ENCODE measurements at places on chromosomes 3 and 15. TPM values are rescaled to one million over a fixed set of nuclear protein-coding genes. Genes with fewer than 3 reads are reported as not detected.

Gene ISLR2
- 1.0 TPM for total RNA-seq

Gene DUT
- total RNA-seq = 207 TPM

DNA sequence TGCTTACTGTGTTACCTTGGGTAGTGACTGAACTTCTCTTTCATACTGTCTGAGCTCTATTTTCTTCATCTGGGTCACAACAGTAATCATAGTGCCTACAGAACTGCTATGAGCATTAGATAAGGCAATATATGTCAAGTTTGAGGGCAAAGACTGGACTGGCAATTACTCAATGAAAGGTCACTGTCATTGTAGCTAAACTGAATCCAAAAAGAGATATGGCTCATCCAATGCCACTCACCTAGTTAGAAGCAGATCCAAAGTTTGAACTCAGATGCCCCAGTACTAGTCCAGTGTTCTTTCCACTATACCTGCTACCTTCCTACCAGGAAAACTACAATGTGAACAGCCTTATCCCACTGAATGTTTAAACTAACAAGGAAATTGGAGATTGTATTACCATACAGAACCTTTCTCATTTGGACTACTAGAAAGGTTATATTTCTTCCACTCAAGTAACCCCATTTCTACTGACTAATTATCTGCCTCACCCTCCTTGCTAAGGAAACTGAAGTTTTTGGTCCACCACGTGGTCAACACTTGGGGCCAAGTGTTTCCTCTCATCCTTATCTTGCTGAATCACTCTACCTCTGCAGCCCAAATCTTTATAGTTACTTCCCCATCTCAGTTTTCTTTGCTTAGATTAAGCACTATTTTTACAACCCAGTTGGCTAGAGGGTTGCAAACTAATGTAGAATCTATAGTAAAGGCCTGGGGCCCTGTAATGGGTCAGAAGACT, 202.3 kb upstream of the LPP start:
- DNase-seq = no peak

GRCh38 chr15:89876396-89877082, 17.3 kb downstream of the AP3S2 start:
- DNase-seq = no peak

Gene RPP14
- total RNA-seq = 11.6 TPM

DNA sequence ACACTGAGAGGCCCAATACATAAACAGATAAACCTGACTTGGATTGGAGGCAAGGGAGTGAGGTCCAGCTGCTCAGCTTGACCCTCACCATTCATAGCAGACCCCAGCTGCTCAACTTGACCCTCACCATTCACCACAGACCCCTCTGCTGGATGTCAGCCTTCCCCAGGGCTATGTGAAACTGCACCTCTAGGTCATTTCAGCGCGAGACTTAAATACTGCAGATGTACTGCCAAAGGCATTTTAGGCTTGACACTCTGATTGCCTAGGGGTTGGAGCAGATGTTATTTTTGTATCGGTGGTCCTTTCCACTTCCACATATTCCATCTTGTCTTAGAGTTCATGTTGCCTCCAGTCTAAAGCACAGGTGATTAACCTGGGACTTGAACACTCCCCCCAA, 41.5 kb upstream of the FAM98B start:
- DNase-seq = no peak

GRCh38 chr3:72436863-72437592, 411.2 kb downstream of the SHQ1 start:
- no peak for DNase-seq

Gene ACP3
- 10.3 TPM for total RNA-seq

DNA sequence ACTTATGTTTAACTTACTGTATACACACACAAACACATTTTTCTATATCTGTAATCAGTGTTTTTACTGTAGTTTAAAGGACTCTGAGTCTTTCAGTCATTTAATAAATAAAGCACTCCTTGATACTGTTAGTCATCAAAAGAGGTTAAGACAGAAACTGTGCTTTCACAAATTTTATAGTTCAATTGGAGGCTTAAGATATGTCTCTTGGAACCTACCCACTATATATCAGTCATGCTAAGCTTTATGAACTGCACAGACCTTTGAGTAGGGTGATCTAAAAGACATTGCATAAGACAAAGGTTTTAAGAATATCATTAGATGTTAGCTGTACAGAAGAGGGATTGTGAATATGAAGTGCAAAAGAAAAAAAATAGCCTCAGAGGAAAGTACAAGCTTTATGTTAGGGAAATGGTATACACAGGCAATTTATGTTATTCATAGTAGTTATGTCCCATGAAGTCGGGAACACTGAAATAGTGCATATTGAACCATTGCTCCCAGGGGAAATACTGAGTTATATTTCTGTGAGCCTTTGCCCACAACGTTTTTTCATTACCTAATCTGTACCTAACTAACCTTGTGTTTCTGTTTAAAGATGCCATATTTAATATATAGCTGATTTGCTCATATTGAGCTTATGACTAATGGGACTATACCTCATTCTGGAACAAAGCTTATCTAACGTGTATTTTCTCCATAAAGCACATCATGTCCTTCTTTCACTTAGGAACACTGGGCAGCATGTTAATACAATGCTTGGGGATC, 19.7 kb downstream of the CHMP2B start:
- no peak for DNase-seq

- DNase-seq = no peak
Measured at GRCh38 chr15:90762109-90762508, 45.0 kb downstream of the BLM start.

- DNase-seq = peak; percentile 54
Measured at GRCh38 chr3:89107461-89108290, at the start of gene EPHA3. Gene EPHA3, plus strand, starts transcription at chr3:89107621. Its CDS starts 128 bp downstream, at chr3:89107749.

GRCh38 chr15:81941479-81941878, 104.3 kb downstream of the MEX3B start:
- DNase-seq = no peak

DNA sequence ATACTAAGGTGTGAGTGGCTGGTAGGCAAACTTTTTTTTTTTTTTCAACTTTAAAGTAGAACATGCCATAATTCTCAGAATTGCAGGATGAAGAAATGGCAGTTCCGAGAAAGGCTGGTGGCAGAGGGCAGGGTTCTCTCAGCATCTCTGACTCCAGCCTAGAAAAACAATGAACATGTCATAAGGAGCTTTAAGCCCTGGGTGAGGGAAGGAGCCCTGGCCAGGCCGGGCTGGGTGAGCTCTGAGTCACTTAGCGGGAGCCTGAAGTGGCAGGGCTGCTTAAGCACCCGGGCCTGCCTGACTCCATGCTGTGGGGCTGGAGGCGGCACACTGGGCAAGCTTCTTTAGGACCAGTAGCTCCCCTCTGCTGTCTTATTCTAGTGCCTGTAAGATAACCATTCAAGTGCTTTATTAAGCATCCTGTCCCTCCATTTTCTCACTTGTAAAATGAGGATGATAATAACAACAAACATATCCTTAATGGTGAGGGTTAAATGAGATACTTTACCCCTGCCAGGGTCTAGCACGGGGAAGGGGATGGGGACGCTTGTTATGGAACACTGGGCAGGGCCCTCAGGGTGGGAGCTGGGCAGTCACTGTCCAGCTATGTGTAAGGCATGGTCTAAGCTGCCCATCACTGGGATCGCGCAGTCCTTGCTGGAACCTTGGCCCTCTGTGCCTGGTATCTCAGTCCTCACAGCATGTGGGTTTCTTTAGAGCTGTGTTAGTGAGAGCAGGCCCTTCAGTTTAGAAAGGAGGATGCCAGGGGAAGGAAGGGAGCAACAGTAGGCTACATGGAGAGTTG, 18.4 kb downstream of the SMAD6 start:
- no peak for DNase-seq

DNA sequence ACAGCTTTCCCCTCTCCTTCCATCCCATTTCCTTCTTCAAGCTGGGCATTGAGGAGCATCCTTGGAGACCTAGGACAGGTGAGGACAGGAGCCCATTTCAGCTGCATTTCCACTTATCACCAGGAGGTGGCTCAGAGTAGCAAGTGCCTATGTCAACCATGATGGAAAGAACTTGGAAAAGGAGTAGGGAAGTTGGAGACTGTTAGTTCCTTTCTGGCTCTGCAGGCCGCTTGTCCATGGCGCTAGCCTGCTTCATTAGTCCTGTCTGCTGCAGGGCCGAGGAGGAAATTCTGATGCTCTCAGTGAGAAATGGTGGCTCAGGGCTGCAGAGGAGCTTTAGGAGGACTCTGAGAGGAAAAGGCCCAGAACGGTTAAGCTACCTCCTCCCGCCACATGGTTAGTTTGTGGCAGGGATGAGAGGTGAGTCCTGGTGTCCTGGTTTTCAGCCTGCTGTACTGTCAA, 7.0 kb upstream of the CD276 start:
- DNase-seq = peak; percentile 89
